ENCODE measurements at places on chromosomes 7 and 10. TPM values are rescaled to one million over a fixed set of nuclear protein-coding genes. Genes with fewer than 3 reads are reported as not detected.

Gene UCMA
- total RNA-seq, result not detected

- no peak for DNase-seq
Measured at GRCh38 chr7:25626451-25627131, 398.3 kb upstream of the NPVF start.

Gene IGFBP1
- total RNA-seq, result not detected

Gene SP4
- total RNA-seq, result 5.4 TPM

All from psoas muscle (tissue), 8 donors.